Amniotic epithelial cell (primary cell): ENCODE measurements at places on chromosomes 3 and 15.

DNA sequence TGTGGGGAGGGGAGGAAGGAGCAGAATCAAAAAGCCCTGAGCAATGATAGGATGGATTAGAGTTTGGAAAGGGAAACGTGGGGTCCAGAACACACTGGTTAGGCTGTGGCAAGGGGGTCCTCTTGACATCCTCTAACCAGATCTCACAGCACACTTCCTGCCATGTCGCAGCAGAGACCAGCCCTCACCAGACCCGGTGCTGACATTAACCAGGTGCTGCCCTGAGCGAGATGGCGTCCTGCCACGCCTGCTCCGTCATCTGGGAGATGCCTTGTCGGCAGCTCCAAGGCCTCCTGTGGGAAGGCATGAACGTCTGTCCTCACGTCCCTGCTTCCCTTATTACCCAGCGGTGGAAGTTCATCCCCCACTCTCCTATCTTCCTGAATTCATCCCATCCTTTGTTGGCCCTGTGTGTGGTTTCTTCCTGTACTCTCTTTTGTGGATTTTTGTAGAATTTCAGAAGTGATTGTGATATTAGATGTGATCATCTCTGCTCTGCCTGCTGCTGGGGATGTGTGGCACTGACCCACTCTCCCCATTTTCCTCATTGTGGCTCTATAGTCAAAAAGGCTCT, 29.4 kb upstream of the MYZAP start:
- DNase-seq, result peak; percentile 42

GRCh38 chr15:61815356-61816083, 244.7 kb downstream of the VPS13C start:
- no peak for DNase-seq

DNA sequence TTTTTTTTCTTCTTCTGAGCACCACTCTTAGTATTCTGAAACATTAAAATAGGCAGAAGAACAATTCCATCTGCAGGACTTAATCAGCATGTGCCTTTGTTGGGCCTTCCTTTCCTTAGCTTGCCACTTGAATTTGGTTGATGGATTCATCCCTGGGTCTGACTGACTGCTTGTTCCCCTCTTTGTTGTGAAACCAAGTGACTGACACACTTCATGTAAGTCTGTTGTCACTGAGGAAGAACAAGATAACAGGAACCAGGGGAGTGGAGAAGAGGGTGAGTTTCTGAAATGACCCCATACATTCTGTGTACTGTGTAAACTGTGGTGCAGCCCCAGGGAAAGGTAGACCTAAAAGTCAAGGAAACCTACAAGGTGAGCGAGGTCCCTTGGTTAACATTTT, 188.7 kb upstream of the TBC1D5 start:
- no peak for DNase-seq

GRCh38 chr3:31227131-31227562, 305.6 kb upstream of the STT3B start:
- DNase-seq, result no peak

GRCh38 chr15:63025460-63025859, 17.1 kb upstream of the TPM1 start:
- no peak for DNase-seq

- DNase-seq, result peak; percentile 31
These were observed 106.8 kb downstream of the MBNL1 start for GRCh38 chr3:152375546-152375945.

GRCh38 chr15:92611995-92612745, 43.4 kb downstream of the FAM174B start:
- DNase-seq, result no peak

- DNase-seq, result no peak
These were observed 42.2 kb upstream of the B3GNT5 start for GRCh38 chr3:183210862-183211341.

- no peak for DNase-seq
These were observed 364.1 kb upstream of the CNTN4 start for GRCh38 chr3:1734494-1735122.

GRCh38 chr3:10194328-10195071, 29.8 kb downstream of the IRAK2 start:
- DNase-seq, result peak; percentile 27

- DNase-seq, result peak; percentile 77
These were observed 217.9 kb upstream of the THBS1 start for GRCh38 chr15:39362821-39363561.

- DNase-seq, result no peak
These were observed 17.9 kb upstream of the NMNAT3 start for GRCh38 chr3:139695426-139696313.

GRCh38 chr3:158953131-158953530, 151.3 kb downstream of the MFSD1 start:
- DNase-seq, result no peak

GRCh38 chr3:105791131-105791530, 77.7 kb downstream of the CBLB start:
- peak; percentile 84 for DNase-seq

DNA sequence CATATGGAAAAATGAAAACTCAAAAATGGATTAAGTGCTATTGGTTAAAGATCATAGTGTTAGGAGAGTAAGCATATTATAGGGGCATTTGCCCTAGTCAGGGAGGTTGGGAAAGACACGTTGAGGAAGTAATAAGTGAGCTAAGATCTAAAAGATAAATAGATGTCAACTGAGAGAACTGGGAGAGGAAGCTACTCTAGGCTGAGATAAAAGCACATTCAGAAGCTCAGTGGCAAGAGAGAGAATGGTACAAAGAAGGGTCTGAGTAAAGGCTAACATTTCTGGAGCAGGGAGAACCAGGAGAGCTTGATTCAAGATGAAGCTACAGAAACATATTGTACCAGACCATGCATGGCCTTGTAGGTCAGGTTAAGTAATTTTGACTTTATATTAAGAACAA, 63.9 kb downstream of the TRPC1 start:
- DNase-seq, result no peak

DNA sequence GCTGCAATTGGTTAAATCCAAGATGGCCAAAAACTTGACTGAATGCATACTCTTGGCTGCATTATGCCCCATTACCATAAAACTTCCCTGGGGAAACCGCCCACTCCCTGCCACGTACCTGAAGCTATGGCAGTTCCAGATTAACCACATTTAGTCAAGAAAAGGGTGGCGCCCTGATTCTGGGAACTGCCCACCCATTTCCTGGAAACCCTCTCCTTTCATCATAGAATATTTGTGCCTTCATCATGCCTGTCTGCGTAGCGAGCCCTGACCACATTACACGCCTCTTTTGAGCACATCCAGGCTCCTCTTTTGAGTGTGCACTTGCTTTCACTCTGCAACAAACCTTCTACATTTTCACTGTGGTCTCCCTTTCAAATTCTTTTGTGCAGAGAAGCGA, 5.2 kb downstream of the LINS1 start:
- DNase-seq, result peak; percentile 72

DNA sequence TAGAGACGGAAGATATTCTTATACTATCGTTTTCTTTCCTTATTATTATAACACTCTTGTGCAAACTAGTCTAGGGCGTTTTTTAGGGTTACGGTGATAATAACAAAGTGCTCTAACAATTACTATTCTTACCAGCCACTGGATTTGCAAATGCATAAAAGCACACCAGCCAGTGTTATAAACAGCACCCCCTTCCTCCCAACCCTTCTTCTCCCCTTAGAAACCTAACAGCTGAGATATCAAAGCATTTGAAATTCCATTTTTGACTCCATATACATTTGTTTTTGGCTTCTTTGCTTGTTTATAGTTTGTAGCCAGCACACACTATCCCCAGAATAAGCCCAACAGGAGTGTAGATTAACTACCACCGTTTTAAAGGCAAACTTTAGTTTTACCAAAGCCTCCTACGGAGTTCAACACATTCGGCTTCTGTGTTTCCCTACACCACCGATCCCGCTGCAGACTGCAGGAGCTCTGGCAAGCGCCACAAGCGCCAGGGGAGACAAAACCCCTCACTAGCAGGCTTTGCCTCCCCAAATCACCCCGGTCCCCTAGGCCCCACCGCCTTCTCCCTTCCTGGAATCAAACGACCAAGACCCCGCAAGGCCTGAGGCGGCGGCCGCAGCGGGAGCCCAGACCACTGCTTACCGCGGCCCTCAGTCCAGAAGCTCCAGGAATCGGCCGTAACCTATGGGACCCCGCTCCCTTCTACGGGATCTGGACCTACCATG, 461 bp downstream of the COPB2 start:
- peak; percentile 10 for DNase-seq

DNA sequence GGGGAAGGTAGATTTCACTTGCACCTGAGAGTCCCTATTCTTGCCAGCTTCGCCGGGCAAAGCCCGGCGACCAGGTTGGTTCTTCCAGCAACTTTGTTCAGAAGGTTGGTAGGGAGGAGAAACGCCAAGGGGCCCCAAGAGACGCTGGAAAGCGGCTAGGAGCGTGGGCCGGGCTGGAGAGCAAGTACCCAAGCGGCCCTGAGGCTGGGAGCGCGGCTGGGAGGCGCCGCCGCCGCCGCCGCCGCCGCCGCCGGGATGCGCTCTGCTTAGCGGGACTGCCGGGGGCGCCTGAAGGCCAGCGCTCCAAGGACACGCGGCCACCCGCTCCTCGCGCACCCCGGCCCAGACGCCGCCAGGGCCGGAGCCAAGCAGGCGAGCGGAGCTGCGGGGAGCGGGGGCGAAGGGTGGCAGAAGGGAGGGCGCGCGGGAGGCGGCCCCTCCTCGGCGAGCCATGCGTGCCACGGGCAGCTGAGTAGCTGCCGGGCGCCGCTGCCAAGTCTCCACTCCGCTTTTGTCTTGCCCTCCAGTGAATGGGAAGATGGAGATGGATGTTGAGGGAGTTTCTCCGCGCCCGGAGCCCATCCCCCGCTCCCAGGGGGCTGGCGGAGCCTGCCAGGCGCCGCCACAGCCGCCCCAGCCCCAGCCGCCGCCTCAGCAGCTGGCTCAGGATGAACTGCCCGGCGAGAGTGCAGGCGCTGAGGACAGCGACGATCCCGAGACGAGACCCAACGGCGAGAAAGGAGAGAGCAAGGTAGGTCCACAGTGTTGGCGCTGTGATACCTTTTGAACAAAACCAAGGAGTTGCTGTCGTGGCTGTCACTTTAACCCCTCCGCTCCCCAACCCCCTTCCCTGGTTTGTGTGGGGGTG, 227.4 kb upstream of the AZI2 start:
- DNase-seq, result no peak
